ENCODE measurements at places on chromosomes 5 and 9. TPM values are rescaled to one million over a fixed set of nuclear protein-coding genes. Genes with fewer than 3 reads are reported as not detected.

- DNase-seq = no peak
Measured at GRCh38 chr9:114925672-114926071, 4.7 kb downstream of the TNFSF8 start.

DNA sequence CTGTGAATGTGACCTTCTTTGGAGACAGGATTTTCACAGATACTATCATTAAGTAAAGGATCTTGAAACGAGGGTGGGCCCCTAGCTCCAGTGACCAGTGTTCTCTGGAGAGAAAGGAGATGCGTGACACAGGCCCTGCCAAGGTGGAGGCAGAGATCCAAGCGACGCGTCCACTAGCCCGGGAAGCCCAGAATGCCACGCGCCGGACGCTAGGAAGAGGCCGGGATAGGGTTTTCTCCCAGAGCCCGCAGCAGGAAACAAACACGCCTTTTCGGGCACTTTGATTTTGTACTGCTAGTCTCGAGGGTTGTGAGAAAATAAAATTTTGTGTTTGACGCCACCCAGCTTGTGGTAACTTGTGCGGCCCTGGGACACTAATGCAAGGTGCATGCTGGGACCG is 29.6 kb upstream of the VDAC1 start:
- no peak for DNase-seq

GRCh38 chr9:88425538-88425950 is 37.3 kb downstream of the SPIN1 start:
- peak; percentile 1 for DNase-seq

- DNase-seq = no peak
Measured at GRCh38 chr5:82418608-82418950, 140.4 kb upstream of the RPS23 start.

GRCh38 chr9:133971981-133972941 is 19.9 kb downstream of the VAV2 start:
- no peak for DNase-seq

- no peak for DNase-seq
Measured at GRCh38 chr5:112121258-112121657, 297.8 kb downstream of the EPB41L4A start.

DNA sequence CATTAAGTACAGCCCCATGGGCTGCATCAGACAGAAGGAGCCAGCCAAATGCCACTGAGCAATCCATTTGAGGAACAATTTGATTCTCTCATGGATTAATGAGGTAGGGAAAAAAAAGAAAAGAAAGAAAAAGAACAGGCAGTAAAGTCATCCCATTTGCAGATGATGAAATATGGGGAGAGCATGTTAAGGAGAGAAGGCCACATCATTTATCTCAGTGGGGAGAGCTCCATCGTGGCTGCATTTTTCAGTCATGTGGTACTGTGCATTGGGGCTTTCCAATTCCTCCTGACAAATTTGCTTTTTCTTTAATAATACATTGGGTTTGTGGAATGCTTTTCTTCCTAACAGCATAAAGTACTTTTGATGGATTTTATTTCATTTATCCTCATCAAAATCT is 375.2 kb upstream of the TLE4 start:
- no peak for DNase-seq

GRCh38 chr5:74529101-74529500 is 111.4 kb downstream of the ENC1 start:
- no peak for DNase-seq

DNA sequence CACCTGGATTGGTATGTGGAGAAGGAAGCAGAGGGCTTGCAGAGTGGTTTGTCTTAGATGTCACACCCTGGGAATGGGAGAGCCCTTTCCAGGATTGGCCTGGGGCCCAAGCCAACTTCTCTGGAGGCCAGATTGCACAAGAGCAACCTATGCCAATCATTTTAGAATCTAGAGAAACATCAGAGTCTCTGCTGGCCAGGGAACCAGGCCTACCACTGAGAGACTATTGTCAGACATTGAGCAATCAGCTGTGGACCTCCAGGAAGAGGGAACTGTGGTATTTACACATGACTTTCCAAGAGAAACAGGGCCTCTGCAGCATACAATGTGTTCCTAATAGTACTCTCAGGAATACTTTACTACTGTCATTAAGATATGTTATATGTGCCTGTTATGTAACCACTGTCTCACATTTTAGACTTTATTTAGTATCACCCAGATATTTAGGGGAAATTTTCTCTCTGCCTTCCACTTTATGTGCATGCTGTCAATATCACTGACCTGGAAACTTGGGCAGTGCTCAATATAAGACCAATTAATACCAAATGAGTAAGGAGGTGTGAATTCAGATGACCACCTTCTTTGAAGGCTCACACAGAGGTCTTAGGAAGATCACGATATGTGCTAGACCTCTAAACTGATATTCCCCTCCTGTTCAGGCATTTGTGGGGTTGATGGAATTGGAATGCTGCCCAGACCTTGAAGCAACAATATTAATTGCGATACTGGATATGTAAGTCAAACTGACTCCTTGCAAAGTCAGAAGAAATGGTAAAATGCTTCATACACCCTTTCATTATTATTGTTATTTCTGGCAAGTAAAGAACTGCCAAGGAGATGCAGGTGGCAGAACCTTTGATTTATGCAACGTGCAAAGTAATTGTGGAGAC is 20.5 kb upstream of the CCL28 start:
- peak; percentile 99 for DNase-seq

- peak; percentile 96 for DNase-seq
Measured at GRCh38 chr5:73280821-73281746, 108.1 kb downstream of the TMEM174 start.

- DNase-seq = no peak
Measured at GRCh38 chr9:34431667-34432066, 26.7 kb downstream of the FAM219A start.

DNA sequence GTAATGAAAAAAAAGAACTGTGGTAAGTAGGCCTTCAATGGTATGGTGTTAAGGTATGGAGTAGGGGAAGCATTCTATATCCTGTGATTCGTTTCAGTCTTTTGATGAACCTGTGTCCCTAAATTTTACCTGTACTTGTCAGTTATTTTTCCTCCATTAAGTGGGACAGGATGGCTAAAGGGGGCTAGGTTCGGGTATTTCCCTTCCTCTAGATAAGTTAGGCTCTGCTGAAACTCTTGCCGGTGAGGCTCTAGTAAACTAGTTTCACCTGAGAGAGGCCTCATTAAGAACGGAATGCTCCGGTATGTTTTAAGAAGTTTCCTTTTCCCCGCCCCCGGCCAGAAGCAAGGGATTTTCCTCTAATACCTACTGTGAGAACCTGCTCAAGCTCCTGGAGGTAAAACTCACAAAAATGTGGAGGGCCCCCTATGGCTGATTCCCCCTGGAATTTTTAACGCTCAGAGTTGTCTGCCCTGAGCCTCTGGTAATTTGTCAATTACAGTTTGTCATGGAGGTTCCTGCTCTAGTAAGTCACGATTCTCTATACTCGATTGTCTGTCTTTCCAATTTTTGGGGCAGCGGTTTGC is 87.7 kb downstream of the MACIR start:
- DNase-seq = no peak

GRCh38 chr5:135233477-135233876 is 165.6 kb downstream of the MACROH2A1 start:
- DNase-seq = no peak

DNA sequence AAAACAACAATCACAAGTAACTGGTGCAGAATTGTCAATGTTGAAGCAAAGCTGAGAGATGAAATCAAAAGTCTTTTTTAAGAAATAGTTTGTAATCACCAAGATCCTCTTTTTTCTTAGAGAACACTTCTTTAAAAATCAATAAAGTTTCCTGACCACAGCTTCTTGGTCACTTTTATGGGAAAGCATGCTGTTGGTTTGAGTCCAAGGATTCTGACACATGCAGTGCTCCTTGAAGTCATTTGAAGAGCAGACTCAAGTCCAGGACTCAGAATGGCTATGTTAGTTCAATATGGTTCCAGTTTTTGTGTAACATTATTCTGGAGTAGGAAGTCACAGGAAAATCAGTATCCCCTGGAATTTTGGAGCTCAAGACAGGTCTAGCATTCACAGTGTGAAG is 480.6 kb downstream of the NR2F1-AS1 start:
- peak; percentile 13 for DNase-seq

- no peak for DNase-seq
Measured at GRCh38 chr5:34804913-34805312, 34.1 kb upstream of the TTC23L start.

DNA sequence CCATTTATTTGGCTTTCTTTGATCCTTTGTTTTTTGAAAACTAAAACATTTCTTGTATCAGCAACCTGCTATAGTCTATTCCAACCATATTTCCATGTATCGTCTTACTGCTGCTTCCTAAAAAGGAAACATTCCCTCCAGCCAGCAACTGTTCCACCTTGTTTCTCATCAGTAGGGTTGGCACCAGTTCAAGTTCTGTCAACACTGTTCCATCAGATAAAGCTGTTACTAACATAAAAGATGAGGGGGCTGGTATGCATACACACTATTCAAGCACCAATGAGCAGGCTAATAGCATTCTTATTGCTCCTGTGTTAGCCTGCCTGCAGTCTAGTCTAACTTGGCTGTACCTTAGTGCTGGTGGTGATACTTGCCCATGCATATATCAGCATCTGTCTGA is 178.3 kb downstream of the CWC27 start:
- peak; percentile 35 for DNase-seq

- no peak for DNase-seq
Measured at GRCh38 chr5:138163721-138164120, 14.7 kb downstream of the BRD8 start.

DNA sequence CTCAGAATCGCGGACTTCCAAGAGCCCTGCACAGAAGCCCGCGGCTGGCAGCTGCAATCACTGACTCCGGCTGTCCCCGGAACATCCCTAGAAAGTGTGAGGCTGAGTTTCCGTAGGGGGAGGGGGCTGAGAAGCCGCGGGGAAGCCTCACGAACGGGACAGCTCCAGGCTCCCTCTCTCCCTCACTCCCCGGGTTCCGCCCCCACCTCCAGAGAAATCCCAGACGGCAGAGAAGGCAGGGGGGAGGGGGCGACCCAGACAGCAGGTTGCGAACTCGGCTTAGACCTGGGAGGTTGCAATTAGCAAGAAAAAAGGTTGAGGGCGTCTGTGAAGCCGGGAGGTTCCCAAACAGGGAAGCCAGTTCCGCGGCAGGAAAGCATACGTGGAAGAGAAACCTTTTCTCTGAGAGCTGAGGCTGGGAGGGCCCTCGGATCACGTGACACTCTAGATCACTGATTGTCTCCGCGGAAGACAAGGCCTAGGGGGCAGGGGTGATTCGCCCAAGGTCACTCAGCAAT is 73.8 kb upstream of the CPLX2 start:
- no peak for DNase-seq

DNA sequence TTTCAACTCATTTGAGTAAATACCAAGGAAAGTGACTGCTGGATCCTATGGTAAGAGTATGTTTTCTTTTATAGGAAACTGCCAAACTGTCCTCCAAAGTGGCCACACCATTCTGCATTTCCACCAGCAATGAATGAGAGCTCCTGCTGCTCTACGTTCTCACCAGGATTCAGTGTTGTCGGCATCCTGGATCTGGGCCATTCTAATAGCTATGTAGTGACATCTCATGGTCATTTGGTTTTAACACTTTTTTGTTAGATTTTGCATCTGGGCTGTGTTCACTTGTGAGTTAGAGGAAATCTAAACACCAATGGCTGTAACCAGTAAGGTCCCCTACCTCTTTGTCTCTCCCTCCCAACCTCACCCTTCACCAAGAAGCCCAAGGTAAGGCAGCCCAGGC is 115.9 kb downstream of the ATPSCKMT start:
- peak; percentile 14 for DNase-seq

GRCh38 chr5:117110548-117110947 is 535.9 kb upstream of the SEMA6A start:
- no peak for DNase-seq

GRCh38 chr5:62828742-62829603 is 250.4 kb downstream of the LRRC70 start:
- DNase-seq = no peak

GRCh38 chr5:16582081-16582480 is 34.7 kb downstream of the RETREG1 start:
- DNase-seq = no peak

DNA sequence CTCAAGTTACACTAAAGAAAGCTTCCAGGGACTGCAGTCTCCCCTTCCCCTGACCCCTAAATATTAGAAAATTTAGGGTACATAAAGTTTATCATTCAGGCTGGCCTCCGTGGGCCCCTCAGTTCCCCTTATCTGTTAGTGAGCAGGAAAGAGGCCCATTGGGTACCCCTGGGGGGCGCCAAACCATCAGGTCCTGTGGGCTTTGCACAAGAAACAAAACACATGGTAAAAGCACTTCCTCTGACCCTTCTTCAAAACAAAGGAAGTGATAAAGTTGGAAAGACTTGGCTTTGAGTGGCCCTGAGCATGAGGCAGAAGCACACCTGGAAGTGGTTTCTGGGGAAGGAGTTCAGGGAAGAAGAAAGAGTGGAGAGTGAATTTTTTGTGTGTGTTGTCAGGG is 213.0 kb downstream of the SMARCA2 start:
- peak; percentile 34 for DNase-seq

DNA sequence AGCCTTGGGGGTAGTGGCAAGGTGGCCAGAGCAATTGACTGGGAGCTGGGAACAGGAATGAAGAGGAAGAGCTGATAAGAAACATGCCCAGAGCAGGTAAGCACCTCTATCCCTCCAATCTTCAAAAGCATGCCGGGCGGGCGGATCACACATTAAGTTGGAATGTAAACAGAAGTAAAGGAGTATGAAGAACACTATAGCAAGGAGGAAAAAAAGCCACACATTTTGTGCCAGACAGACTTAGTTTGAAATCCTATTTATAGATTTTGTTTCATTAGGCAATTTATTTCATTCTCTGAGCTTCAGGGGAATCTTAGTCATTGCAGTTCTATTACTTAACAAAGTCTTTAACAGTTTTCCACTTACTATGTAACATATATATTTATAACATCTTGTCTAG is 173.9 kb upstream of the TNC start:
- peak; percentile 10 for DNase-seq

CNTFR gene
- not detected for total RNA-seq

PCA3 gene
- not detected for total RNA-seq

PKD2L2 gene
- total RNA-seq = not detected

ENC1 gene
- 10.7 TPM for total RNA-seq

SEMA4D gene
- total RNA-seq = 7.4 TPM

C1QTNF3 gene
- total RNA-seq = 0.49 TPM

SLC4A9 gene
- total RNA-seq = not detected

FOXI1 gene
- not detected for total RNA-seq

CD274 gene
- 2.6 TPM for total RNA-seq

NR5A1 gene
- not detected for total RNA-seq

All from MCF 10A (cell line).